ENCODE measurements at places on chromosomes 4 and X.

GRCh38 chr4:124111411-124111810 lies 601.1 kb downstream of the ANKRD50 start:
- no peak for DNase-seq

DNA sequence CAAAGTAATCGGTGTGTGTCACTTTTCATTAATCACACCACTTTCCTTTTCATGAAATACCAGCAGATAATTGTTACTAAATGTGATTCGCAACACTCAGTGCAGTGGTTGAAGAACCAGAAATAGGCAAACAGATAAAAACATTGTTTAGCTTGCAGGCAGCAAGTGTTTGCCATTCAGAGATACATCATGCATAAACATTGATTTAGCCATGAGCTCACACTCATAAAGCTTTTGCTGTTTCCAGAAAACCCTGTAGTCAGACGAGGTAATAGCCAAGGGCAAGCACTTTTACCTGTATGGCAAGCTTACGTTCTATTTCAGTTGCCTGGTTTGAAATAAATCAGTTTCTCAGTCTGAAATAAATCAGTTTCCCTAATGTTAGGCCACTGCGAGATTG lies 542.0 kb upstream of the TENM3 start:
- no peak for DNase-seq

- no peak for DNase-seq
These were observed 85.9 kb upstream of the PAK3 start for GRCh38 chrX:111010111-111010510.

DNA sequence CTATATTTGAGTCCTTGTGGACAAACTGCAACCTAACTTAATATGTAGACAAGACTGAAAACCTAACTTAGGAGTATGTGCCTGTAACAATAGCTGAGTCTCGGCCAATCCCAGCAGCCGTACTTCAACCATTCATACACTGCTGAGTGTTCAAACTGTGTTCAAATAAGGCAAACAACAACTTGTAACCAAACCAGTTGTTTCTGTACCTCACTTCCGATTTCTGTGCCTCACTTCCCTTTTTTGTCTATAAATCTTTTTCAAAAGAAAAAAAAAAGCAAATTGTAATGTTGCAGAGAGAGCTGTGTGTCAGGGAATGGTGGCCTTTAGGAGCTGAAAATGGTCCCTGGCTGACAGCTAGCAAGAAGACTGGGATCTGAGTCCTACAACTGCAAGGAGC lies 46.0 kb downstream of the GEMIN8 start:
- peak; percentile 15 for DNase-seq

- no peak for DNase-seq
These were observed 288.8 kb downstream of the GRIA2 start for GRCh38 chr4:157509341-157509740.

DNA sequence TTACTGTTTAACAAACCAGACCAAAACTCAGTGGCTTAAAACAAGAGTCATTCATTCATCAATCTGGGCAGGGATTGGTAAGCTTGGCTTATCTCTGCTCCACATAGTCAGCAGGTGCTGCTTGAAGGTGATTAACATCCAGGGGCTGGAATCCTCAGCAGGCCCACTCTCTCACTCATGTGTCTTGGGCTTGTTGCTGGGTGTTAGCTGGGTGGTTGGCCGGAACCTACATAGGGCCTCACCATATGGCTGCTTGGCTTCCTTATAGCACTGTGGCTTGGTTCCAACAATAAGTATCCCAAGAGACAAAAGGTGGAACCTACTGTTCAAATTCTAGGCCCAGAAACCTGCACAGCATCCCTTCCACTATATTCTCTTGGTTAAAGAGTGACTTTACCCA lies 125.0 kb downstream of the RASGEF1B start:
- no peak for DNase-seq

- DNase-seq = no peak
These were observed 298.7 kb upstream of the TENM3 start for GRCh38 chr4:181944527-181944926.

DNA sequence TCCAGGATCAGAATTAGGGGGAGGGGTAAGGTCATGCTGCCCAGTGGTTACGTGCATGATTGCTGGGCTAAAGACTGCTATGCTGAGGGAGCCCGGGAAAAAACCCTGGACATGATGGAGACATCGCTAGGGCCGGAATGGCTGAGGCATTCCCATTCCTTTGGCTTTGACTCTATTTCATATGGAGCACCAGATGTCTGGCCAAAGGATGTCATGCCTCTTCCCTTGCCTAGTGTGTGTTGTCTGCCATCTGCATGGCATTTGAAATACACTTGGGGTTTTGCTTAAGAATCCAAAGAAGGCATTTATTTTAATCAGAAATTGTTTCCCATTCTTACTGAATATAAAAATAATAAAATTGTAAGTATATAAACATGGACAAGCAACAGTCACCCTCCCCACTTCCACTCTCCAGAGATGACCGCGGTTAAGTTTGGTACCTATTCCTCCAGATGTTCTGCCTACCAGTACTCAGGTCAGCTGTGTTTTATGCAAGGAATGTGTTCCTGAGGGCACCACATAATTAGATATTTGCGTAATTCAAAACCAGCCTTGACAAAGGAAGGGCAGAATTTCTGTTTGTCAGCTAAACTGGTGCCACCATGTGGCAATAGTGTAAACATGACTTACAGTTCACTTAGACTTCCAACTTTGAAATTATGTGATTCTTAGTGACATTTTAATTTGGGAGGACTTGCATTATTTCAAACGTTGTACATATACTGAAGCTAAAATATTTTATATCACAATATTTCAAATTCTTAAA lies 105.9 kb downstream of the CT47B1 start:
- DNase-seq = peak; percentile 27

DNA sequence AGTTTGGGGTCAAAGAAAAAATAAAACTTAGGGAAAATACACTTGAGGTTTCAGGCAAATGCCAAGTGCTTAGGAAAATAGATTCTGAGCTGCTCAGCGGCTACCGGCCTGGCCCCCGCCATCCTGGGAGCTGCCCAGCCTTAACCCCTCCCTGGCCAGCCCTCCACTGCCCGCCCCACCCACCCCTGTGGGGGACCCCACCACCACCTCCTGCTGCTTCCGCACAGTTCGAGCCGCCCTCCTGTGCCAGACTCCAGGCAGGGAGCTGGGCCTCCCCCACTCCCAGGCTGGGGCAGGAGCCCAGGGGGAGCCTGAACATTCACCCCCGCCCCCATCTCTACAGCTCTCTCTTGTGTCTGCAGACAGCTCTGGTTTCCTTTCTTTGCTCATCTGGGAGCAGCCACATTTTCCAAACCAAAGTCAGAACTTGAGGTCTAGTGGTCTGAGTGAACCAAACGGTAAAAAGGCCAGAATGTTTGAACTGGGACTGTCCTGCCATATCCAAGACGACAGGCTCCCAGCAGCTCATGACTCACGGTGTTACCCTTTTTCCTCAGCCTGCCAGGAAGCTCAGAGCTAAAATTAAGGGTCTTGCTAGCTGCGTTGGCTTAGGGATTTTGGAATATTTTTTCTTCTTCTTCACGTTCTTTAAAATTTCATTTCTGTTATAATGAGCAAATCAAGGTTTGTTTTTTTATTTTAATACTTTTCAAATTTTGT lies 4.7 kb upstream of the FGFR3 start:
- no peak for DNase-seq

DNA sequence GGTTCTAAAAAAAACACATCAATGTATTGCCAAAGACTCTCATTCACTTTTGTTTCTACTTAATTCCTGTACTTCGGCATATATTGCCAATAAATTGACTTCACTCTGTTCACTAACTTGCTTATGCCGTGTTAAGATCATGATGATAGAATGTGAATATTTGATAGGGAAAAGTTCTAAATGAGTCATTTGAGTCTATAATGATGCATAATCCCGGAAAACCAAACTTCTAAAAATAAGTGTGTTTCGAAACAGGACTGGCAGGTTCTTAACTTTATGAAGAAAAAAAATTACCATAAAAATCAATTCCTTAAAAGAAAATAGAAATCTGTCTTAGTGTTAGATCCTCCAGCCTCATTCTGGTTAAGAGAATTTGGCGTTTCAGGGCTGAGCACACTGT lies 387.5 kb upstream of the FTHL17 start:
- no peak for DNase-seq

DNA sequence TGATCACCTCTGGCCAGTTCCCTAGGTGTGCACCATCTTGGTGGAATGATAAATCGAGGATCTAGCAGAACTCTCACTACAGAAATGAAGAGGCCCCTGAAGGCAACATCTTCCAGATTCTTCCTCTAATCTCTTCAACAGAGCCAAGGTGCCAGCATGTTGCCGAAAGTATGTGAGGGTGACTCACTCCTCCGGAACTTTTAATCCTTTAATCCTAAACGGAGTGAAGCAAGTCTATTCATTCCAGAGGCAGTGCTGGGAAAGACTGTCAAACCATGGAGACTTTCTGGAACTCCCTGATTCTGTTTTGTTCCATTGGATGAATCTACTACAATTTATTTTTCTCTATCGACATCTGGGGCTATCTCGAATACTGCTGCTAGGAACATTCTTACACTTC lies 68.7 kb downstream of the SUPT20HL2 start:
- DNase-seq = no peak

GRCh38 chr4:17599826-17600225 lies 14.6 kb upstream of the MED28 start:
- DNase-seq = no peak

- DNase-seq = no peak
These were observed 318.2 kb downstream of the PPP1R2C start for GRCh38 chrX:42459735-42460134.

- DNase-seq = no peak
These were observed 144.3 kb upstream of the PAK3 start for GRCh38 chrX:110951472-110952269.

DNA sequence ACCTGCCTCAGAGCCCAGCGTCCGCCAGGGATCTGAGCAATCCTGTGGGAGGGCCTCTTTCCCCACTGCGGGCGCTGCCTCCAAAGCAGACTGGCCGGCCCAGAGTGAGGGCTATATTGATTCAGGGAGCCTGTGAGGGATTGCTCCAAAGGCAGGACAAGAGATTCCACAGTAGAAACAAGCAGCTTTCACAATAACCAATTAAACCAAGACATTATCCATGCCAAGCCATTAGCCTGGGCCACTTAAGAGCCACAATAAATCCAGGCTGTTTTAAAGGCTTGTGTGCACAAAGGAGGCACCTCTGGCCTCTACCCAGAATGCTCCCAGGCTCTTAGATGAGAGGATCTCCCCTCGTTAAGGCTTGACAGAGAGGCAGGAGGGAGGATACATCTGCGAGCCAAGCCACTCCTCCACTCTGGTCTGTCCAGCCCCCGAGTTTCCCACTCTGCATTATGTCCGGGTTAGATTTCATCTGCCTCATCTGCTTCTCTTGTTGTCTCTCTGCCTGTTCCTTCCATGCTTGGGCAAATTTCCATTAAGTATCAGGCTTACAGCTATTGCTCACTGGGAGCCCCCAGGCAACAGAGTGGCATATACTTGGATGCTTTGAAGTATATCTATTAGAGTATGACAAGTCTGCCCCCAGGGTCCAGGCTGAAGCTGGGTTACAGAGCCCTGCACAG lies 357.9 kb downstream of the UNC5C start:
- no peak for DNase-seq

DNA sequence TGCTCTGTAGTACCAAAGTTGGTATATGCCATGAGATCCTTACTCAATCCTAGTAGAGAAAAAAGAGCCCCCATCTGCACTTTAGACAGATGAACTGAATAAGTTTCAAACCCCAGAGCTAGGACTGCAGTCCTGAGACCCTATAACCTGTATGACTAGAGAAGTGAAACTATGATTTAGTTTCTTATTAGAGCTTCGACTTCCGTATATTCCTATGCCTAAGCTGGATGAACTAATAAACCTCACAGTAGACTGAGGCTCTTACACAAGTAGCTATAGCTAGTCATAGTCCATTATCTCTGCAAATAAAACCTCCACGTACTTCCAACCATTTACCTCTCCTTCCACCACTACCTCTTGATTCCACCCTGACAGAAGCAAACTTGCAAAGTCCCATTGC lies 6.3 kb upstream of the OTUD4 start:
- DNase-seq = peak; percentile 49

DNA sequence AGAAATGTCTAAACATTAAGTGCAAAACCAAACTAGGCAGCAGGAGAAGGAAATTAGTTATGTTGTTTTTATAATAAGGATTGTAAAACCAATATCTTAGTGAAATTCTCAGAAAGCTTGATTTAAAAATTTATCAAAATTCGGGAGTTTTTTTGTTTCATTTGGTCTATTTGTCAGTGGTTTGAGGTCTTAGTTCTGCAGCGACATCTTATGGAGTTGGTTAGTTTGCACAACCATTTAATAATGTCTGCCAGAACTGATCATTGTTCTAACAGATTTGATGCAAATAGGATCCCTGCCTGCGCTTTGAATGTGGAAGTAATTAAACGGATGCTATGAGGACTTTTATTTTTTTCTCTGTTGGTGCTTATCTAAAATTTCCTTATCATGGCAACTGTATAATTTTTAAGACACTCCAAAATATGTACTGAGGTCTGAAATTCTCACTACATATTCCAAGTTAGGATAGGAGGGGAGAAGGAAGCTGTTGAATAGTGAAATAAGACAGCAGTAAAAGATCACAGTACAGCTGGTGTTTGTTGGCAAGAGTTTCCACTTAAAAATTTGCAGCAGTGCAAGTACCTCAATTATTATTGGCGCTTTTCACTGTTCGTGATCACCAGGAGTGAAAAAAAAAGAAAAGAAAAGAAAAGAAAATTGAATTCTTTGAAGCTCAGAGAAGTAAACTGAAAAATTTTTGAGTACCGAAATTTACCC lies 2521.4 kb downstream of the ARAP2 start:
- no peak for DNase-seq

DNA sequence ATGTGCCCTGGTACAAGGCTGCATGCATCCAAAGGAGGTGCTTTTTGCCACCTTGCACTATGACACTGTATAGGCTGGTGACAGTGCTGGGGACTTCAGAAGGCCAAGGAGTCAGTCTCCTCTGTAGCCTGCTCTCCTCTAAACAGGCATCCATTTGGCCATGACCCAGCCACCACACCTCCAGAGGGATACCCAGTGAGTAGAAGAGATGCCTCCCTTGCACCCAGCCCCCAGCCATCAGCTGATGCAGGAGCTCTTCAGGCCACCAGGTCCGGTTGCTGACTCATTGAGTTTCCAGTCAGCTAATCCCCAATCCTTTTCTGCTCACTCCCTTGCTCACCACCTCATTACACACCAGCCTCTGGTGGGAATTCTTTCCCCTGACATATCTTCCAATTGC lies 99.8 kb downstream of the PJA1 start:
- DNase-seq = no peak

DNA sequence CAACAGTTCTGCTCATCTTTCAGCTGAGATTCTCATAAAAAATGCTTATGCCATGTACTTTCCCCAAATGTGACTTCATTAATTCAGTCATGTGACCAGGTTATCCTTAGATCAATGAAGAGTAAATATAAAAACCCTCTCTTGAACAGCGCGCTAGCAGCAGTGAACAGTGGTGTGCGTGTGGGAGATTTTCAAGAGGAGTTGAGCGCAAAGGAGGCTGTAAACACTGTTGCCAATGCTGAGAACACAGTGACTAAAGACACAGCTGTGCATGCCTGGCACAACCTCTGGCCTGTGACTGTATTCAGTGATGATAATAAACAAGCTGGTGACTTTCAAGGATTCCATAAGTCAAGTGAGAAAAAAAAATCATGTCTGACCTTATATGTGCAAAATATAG lies 25.1 kb downstream of the MSX1 start:
- DNase-seq = no peak

- DNase-seq = no peak
These were observed 59.1 kb downstream of the LUZP4 start for GRCh38 chrX:115348446-115349225.
